ENCODE measurements at places on chromosomes 5 and 9.

DNA sequence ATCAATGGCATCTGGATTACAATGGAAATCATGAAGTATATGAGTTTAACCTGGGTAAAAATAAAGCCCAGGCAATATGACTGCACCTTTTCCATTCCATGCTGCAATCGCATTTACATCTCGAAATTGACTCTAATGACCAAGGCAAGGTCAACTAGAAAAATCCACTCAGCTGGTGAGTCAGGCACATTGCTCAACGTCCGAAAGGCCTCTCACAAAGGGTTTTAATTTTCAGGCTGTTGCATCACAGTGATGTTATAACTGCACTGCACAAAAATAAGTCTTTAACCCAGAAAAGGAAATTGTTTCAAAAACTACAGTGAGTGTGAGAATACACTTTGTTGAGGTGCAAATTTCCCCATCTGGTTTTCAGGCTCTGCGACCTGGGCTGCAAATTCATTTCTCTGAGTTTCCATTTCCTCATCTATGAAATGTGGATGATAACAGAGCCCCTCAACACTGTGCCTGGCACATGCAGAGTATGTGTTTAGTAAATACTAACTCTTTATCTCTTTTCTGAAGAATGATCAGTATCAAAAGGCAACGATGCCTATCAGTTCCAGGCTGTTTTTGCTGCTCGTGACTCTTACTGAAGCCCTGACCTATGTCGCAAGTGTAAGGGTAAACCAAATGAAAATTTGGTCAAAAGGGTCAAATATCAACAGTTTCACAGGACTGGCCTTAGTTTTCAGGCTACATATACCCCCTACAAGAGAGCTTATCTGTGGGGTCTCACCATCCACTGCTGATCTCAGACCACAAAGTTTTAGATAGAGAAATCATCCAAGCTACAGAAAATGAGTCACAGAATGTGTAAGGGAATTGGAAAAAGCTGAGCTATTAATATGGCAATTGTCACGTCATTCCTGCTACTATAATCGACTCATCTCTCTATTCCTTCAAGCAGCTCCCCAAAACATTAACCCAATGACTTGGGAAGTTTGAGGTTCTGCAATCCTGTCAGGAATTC is 4.1 kb downstream of the NFIL3 start:
- peak; percentile 87 for DNase-seq

- DNase-seq = no peak
Observed at GRCh38 chr5:142845954-142846398, 75.8 kb downstream of the ARHGAP26 start.

DNA sequence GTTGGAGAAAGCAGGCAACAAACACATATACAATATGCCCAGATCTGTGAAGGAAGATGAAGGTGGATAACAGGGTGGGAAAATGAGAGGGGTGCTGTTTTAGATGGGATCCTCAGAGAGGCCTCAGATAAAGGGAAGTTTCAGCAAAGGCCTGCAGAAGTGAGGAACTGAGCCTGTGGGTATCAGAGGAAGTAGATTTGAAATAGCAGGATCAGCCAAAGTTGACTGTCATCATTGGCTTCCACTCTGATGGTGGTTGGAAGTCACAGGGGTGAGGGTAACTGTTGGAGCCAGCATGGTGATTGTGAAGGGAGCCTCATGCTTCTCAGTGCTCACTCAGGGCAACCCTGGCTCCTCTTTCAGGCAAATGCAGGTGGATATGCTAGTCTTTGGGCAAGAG is 607.2 kb upstream of the CLINT1 start:
- DNase-seq = no peak

GRCh38 chr9:134061019-134061687 is 6.7 kb downstream of the BRD3 start:
- DNase-seq = no peak

- no peak for DNase-seq
Observed at GRCh38 chr5:178203670-178204181, 607 bp upstream of the HNRNPAB start.

DNA sequence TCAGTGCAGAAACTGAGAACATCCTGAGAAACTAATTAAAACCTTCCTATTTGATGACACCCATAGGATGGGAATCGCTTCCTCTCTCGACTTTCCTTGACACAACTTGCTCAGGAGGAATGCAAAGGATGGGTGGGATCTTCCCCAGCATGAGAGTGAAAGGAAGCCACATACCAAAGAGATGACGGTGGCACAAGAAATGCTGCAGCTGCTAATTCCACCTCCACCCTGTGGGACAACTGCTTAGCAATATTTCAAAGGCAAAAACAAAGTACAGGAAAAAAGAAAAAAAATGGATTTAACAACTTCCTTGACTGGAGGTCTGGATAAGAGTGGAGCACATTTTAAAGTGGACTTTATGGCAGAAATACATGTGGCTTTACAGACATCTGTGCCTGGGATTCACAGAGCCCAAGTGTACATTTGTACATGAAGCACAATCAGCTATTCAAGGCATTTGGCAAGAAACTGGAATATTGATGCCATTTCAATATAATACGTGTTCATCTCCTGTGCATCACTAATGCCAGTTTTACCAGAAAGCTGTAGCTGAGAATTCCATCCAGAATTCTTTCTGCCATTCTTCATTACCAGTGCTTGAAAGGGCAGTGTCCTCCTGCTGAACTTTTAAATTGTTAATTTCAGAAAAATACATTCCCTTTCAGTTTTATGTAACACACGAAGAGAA is 359.2 kb upstream of the ACTBL2 start:
- DNase-seq = peak; percentile 98

DNA sequence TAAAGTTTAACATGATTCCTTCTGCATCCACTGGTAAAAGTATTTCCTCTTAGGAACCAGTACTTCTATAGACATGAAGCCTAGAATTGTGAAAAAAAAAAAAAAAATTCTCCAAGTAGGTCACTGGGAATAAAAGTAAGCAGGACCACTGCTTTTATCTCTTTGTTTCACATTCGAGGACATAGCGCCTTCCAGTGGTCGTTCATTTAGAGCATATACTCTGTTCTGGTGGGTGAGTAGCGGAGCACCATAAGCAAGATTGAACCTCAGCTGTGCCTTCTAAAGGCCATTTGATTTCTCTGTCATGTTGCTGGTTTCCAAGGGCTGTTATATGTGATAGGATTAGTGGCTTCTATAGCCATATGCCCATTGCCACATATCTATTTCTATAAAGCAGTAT is 393.1 kb downstream of the TMEM232 start:
- DNase-seq = no peak

- DNase-seq = no peak
Observed at GRCh38 chr5:149475777-149476176, 75.5 kb downstream of the CSNK1A1 start.

GRCh38 chr5:168858994-168859393 is 279.8 kb upstream of the PANK3 start:
- no peak for DNase-seq

DNA sequence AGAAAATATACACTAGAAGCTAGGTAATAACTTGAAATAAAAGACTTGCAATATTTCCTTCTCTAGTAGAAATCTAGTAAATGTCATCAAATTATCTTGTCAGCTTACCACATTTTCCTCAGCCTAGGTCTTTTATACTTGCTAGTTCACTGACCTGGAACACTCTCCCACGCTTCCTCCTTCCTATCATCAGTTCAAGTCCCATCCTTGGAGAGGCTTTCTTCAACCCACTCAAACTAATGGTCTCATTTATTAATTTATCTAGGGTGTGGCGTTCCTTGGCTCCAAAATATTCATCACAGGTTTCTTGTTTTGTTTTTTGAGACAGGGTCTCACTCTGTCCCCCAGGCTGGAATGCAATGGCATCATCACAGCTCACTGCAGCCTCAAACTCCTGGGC is 2.9 kb downstream of the FAM13B start:
- no peak for DNase-seq
